Stimulated activated CD8-positive, alpha-beta memory T cell treated with anti-CD3 and anti-CD28 coated beads, Interleukin-12 subunit alpha, Interleukin-12 subunit beta, amount 100 ng/mL, for 4 hours (primary cell): ENCODE measurements at places on chromosomes 5 and 9.

GRCh38 chr5:173689737-173690360 lies 73.4 kb upstream of the BOD1 start:
- no peak for DNase-seq

DNA sequence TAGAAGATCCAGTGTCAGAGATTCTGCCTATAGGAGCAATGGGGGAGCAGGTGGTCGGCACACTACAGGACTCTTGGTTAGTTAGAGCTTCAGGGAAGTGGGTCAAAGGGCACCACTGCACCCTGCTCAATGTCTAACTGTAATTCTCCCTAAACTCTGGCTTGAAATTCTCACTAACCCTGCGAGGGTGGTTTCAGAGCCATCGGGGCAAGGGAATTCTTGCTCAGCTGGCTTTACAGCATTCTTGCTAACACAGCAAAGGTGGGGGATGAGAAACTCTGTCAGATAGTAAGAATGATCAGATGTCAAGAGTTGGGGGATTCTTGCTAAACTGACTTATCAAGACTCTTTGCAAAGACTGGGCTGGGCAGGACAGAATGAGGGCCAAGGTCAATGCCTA lies 4.7 kb upstream of the ZNF354C start:
- DNase-seq: no peak

GRCh38 chr5:53291528-53291927 lies 182.0 kb upstream of the MOCS2 start:
- DNase-seq: no peak

- no peak for DNase-seq
Measured at GRCh38 chr9:35686222-35687203, 3.2 kb downstream of the TPM2 start.

GRCh38 chr5:58486290-58486689 lies 4.9 kb upstream of the GAPT start:
- no peak for DNase-seq

DNA sequence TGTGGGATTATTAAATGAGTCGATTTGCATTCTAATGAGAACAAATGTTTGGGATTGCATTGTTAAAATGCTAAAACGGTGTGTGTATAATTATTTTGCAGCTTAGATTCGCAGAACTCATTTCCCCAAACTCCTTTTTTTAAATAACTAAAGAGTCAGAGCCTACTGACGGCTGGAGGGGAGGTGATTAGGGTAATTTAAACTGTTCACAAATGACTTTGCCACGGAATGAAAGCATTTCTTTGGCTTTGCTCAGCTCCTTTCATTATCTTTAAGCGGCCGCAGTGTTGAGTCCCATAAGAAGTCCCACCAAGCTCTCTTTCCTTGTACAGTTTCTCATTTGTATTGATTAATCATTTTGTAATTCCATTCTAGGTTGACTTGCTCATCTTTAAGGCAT lies 1632.8 kb downstream of the MAT2B start:
- DNase-seq: no peak

DNA sequence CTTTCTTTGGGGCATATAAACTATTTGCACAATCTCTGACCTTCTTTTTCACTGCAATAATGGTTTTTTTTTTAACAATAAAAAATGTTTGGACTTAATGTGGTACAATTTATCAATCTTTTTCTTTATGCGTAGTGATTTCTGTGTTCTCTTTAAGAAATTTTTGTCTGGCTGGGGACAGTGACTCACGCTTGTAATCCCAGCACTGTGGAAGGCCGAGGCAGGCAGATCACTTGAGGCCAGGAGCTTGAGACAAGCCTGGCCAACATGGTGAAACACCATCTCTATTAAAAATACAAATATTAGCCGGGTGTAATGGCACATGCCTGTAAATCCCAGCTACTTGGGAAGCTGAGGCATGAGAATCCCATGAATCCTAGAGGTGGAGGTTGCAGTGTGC lies 72.3 kb downstream of the STK32A start:
- DNase-seq: no peak

- DNase-seq: no peak
Measured at GRCh38 chr9:138077126-138077525, 199.5 kb downstream of the CACNA1B start.

- no peak for DNase-seq
Measured at GRCh38 chr9:121452085-121452484, 47.6 kb downstream of the GGTA1 start.

DNA sequence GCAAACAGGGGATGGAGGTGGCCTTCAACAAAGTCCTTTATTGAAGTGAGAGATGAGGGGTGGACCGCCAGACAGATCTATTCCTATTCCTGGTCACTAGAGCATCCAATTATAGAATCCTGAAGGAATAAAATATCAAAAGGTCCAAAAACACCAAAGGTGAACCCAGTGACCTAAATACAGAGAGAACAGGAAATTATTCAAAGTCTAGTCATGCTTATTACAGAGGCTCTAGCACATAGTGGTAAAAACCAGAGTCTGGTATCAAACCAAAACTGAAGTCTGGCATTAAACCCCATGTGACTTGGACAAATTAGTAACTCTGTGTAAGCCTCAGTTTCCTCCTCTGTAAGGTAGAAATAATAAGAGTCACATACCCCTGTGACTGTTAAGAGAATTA lies 100.5 kb upstream of the SNX2 start:
- no peak for DNase-seq

DNA sequence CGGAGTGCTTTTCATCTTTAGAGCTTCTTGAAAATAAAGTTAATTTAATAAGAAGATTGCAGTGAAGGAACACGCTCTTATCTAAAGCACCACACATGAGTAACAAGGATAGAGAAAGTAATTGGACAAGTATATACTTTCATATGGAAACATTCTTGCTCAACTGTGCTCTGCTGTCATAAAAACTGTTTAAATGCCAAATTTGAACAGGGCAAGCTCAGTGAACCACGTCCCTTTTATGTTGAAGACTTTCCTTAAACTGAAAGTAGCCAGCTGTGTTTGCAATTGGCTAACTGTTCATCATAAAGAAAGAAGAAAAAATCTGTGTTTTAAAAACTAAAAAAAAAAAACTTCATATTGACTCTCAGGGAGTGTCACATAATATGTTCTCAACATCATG lies 1610.7 kb upstream of the C9orf72 start:
- DNase-seq: no peak

DNA sequence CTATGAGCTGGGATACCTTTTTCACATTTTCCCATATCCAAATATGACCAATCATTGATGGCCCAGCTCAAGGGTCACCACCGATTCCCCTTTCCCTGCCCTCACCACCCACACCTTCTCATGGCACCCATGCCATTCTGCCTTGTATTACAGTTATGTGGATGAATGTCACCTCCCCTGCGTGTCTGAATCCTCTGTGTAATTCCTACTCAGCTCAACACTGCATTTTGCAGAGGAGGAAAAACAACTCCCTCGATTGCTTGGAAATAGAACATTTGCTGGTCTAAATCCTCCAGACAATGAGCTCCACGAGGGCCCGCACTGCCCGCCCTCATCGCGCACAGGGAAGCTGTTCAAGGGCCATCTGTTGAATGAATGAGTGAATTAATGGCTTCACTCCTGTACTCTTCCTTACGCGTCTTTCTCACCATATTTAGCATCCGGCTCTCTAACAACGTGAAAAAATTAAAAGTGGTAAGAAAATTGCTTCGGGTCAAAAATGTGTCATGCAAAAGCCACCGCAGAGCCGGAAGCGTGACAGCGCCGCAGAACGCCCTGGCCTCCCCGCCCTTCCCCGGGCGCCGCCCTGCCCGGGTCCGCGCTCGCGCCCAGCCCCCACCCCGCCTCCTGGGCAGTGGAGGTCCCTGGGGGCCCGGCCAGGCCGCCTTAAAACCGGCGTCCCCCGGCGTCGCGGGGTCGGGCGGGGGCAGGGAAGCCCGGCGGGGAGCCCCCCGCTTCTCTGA lies 704 bp downstream of the SUSD1 start:
- DNase-seq: peak; percentile 60

GRCh38 chr5:143101725-143102386 lies 301.6 kb downstream of the NR3C1 start:
- DNase-seq: no peak

DNA sequence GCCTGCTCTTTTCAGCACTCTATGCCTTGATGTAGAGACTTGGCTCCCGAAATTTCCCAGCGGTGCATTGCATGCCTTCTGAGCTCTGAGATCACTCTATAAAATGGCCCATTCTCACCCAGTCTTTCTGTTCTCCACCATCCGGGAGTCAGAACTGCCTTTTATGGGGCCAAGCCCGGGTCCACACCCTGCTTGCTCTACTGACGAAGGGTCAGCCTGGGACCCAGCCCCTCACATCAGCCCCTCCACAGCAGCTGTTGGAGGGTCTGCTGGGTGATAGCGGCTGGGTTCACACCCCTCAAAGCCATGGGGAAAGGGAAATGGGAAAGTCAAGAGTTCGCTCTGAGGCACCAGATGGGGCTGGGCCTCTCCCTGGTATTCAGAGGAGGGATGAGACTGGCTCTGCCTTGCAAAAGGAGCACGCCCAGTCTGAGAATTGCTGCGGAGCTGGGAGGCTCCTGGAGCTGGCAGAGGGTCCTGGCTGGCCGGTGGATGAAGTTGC lies 66.0 kb upstream of the ORM1 start:
- DNase-seq: no peak

DNA sequence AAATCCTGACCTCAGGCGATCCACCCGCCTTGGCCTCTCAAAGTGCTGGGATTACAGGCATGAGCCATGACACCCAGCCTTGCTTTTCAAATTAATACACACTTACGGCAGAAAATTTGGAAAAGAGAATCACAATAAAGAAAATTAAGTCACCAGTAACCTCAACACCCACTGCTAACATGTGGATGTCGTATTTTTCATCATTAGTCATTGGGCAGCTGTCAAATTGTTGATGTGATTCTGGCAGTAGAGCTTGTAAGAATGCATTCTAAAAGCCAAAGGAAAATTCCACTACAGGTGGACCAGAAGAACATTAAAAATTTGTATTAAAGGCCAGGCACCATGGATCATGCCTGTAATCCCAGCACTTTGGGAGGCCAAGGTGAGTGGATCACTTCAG lies 237.3 kb upstream of the TUT7 start:
- DNase-seq: no peak

- DNase-seq: no peak
Measured at GRCh38 chr5:136040746-136041415, 12.1 kb downstream of the TGFBI start.

- DNase-seq: no peak
Measured at GRCh38 chr5:15183520-15183919, 311.9 kb upstream of the ANKH start.

- DNase-seq: no peak
Measured at GRCh38 chr5:488744-489688, 35.2 kb downstream of the SLC9A3 start.

DNA sequence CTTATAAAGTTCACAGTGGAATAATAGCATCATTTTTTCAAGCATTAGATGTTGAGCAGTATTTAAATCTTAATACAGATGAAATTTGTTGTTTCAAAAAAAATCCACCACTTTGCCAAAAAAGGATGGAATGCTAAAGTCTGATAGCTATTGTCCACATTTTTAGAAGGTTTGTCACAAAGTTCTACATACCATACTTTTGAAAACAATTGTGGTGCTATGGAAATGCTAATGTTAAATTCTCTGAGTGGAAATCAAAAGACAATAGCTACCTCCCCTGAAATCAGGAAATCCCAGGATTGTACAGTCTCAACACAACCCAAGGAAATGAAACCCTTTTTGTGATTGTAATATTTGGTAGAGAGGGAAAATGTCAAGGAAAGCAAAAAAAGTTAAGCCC lies 19.3 kb upstream of the GRAMD2B start:
- DNase-seq: no peak

- DNase-seq: no peak
Measured at GRCh38 chr9:17751486-17751885, 172.6 kb downstream of the SH3GL2 start.

- DNase-seq: no peak
Measured at GRCh38 chr5:59698207-59699178, 195.0 kb downstream of the PDE4D start.

DNA sequence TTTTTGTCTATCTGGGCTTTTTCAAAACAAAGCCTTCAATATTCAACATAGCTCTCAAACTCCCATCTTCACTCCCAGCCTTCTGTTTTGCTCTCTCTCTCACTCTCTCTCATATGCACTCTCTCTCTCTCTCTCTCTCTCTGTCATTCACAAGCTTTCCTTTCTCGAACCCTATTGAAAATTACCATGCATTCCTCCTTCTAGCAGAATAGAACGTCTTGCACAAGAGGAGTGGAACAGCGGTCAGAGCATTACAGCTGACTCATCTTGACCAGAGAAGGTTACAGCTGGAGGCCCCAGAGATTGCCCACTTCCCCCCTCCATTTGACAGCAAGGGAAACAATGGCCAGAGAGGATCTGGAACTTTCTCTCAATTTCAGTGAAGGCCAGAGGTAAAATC lies 51.0 kb upstream of the LIFR start:
- DNase-seq: no peak

- no peak for DNase-seq
Measured at GRCh38 chr5:149367249-149367971, 9.6 kb downstream of the PCYOX1L start.

GRCh38 chr9:26131886-26132285 lies 453.6 kb upstream of the TUSC1 start:
- no peak for DNase-seq

DNA sequence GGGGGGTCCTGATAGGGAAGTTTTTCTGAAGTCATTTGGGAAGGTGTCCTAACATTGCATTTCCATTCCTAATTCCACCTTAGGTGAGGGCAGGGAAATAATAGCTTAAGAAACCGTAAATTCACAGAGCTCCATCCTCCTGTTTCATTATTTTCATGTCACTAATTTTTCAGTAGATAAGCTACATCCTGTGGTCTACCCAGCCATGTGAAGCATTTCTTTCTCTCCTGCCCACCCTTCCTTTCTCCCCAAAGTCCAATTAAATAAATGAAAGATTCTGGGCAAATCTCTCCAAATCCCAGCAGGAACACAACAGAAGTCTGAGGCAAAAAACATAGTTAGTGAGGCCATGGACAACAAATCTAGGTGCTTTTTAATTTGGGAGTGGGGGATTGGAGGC lies 95.1 kb upstream of the ERBIN start:
- no peak for DNase-seq

GRCh38 chr5:127587246-127587917 lies 61.5 kb upstream of the CTXN3 start:
- DNase-seq: no peak

DNA sequence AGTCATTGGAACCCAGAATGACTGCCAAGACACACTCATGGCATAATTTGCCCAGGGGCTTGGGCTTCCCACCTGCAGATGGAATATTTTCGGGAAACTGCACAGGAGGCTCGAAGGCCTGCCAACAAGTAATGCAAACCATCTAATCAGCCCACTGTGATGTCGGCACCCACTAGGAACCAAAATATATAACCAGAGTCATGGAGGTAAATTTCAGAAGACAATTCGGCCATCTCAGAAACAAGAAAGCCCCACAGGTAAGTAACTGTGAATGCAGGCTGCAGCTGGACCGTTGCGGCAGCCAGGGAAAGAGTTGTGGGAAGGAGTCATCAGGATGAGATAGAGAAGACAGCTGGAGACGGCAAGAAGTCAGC lies 264.4 kb downstream of the SYK start:
- no peak for DNase-seq

DNA sequence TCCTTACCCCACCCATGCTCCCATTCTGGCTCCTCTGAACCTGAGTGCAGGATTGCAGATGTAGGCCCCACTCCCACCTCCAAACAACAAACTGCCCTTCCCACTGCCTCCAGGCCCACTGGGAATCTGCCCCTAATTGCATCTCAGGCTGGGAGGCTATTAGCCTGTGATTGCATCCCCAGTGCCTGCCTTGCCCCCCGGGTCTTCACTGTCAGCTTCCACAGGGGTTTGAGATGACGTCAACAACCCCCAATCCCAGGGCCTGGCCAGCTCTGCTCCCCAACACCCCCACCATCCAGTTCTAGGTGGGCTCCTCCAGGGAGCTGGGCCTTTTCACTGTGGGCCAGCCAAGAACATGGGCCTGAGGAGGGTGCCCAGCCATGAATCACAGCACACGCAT lies 91.5 kb downstream of the PCDH1 start:
- no peak for DNase-seq
